ENCODE measurements at places on chromosomes 13 and 19.

DNA sequence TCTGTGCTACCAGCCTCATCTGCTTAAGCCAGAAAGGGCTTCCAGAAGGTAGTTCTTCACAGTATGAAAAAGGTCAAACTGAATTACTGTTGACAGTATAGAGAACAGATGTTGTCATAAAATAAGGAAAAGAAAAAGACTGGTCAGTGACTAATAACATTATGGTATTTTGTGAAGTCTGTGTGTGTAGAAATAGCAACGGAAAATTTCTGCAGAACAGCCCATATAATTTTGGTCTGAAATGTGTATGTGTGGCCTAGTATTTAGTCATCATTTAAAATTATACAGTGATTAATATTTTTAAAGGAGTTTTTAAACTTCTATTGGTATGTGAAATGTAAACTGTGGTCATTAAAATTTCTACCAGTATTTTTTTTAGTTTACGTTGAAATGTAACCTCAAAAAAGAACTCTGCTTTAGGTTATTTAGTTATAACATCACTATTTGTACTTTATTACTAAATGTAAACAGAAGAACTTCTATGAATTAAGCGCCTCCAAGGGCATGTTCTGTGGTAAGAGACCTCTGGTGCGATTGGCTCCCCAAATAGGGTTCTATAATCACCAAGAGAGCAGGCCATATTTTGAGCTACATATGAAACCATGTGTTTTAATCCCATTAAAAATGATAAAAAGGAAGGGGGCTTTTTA is 3.3 kb upstream of the GPR183 start:
- DNase-seq = no peak

DNA sequence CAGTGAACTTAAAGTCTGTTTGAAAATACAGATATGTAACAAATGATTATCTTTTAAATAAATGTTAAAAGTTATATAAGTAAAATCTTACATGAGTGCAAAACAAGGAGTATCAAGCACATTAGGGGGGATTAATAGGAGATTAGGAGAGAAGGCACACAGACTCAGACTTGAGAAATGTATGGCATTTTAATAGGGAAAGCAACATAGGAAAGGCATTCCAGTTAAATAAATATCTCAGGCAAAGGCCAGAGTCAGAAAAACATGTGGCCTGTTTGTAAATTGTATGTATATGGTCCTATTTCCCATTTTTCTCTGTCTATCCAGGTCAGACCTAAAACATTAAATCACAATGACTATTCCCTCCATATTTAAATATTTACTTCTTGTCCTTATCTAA is 462.7 kb downstream of the GPC6 start:
- no peak for DNase-seq

DNA sequence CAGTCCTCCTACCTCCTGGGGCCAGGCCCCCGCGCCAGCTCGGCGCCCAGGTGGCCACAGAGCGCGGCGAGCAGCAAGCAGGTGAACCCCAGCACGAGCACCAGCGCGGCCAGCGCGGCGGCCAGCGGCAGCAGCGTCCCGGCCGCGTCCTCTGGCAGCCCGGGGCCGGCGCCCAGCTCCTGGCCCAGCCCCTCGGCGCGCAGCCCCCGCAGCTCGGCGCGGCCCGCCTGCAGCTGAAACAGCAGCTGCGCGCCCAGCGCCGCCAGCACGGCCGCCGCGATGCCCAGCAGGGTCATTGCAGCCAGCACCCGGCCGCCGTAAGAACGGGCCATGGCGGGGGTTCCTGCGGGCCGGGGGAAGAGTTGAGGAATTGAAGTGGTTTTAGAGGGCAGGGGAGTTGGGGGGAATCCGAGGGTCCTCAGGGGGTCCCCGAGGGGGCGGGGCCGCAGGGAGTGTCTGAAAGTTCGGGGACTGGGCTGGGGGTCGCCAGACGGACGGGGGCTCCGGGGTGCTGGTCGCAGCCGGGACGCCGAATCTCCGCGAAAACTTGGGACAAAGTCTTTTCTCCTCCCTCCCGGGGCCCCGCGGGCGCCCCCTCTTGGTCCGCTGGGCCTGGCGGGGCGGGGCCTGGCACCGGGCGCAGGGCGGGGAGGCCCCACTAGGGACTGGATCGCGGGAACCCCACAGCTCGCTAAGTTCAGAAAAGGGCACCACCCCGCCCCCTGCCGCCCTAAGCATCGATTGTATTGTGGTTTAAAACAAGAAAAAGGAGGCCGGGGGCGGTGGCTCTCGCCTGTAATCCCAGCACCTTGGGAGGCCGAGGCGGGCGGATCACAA is at the start of gene TMEM221:
Gene TMEM221 (minus strand): TSS at position 538 of the 837 bp plus-strand sequence. CDS start 206 bp downstream, at position 332.
- peak; percentile 80 for DNase-seq

- DNase-seq = no peak
These were observed 5.4 kb downstream of the AKAP8 start for GRCh38 chr19:15374105-15374651.

- no peak for DNase-seq
These were observed 135.8 kb downstream of the RXFP2 start for GRCh38 chr13:31875134-31875533.

DNA sequence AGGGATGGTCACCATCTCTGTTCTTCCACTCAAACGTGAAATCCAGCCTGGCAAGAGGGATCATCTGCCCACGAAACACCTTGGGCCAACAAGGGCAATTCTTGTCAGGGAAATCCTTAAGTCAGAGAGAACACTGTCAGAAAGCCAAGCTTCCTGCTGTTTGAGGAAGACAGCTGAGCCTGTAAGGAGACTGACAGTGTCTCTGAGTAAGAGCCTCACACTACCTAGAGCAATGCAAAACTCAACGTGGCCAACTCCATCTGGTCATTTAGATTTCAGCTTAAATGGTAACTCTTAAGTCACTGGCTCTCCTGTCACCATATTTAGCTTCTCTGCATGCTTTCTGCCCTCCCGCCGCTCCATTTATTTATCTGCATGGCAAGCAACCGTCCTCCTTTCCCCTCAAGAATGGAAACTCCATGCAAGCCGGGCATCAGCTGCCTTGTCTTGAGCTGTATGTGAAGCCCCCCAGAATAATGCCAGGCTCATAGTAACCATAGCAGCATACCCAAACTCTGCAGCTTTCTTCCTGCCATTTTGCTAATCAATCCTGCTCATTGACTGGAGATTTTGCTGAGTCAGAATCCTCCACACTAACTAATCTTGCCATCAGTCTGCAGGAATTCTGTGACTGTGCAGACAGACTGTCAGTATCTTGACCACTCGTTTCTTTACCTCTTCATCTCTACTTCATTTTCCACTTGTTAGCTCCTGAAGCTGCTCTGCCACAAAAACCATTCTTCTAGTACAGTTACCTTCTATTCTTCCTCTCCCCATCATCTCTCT is 159.8 kb downstream of the IRS2 start:
- no peak for DNase-seq

DNA sequence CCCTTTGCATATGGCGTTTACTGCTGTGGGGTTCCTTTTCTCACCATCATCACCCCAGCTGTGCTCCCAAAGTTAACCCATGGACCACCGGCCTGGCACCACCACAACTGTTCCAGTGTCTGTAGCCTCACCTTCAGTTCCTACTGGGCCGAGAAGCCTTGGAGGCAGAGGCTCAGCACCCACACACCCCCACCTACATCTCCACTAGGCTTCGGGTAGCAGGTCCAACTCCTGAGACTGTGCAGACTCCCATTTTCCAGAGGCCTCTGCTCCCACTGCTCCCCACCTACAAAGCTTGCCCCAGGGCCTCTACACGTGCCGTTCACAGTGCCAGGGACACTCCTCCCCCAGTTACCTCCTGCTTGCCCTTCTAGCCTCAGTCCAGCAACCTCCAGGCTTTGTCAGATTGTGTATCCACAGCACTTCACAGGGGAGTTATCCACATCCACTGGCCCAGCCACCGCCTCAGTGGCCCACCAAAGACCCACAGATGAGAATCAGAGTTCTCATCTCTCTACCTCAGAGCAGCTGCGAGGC is 14.1 kb downstream of the SLC27A5 start:
- no peak for DNase-seq

DNA sequence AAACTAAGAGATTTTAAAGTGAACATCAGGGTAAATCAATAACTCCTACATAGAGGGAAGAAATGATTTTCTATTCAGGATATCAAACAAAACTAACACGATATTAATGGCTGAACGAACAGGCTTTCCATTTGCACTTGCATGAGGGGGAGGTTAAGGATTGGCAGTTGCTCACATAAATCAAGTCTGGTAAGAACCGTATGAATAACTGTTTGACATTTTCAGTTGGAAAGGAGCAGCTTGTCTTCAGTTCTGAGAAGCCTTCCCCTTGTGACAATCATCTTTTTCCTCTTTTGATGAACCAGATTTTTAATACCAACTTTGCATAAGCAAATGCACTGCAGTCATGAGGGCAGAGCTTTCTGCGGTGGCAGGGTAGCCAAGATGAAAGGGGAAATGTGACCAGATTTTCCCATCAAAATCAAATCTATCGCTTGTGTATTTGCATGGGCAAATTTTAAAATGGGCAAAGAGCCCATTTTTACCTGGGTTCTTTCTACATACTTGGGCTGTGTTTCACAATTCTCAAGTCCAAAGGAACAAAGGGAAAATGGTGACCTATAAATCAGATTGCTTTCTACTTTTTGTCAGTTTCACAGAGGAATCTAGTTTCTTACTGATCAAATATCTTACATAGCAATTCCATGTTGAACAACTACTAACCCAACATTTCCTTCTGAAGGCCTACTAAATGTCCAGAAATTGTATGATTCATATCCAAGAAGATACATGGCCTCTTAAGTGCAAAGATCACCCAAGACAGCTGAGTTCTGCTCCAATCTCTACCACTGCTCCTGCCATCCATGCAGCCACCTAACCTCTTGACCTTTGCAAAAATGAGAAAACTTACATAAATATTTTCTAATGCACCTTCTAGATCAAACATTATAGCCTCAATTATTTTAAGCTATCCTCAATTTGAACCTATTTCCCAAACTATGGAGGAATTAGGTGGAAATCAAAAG is 249.6 kb downstream of the OXGR1 start:
- no peak for DNase-seq

DNA sequence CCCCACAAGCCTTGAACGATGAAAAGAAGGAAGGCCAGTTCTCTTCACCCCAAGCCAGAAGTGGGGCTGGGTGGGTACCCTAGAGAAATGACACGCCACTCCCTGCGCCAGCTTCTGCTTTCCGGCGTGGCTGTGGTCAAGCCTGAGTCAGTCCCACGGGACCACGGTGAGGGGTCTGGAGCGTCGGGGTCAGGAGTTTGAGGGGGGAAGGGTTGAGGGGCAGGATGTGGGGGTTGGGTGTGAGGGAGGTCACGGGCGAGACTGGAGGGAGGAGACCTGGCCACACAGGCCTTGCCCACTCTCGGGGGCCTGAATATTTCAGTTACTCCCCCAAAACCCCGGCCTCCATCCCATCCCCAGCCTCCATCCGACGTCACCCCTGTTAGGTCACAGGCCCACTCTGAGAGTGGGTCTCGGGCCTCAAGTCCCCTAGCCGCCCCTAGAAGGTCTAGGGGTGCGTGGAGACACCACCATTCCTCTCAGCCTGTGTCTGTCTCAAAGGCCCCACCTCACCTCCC is 500 bp upstream of the IFI30 start:
- DNase-seq = no peak

DNA sequence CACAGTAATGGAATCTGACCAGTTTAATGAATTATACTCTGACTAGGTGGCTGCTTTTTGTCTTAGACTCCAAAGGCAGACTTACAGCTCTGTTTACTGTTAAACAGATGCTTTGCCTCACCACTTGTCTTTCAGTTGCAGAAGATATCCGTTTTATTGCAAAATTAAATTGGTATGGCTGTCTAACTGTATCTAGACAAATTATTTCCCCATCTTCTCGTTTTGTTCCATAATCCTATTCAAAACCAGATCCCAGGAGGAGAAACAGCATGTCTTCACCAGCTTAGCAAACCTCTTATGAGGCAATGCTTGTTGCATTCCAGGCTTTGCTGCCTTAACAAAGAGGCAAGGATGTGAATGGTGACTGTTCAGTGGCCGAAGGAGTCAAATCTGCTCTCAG is 215.6 kb downstream of the TDRD3 start:
- DNase-seq = no peak

DNA sequence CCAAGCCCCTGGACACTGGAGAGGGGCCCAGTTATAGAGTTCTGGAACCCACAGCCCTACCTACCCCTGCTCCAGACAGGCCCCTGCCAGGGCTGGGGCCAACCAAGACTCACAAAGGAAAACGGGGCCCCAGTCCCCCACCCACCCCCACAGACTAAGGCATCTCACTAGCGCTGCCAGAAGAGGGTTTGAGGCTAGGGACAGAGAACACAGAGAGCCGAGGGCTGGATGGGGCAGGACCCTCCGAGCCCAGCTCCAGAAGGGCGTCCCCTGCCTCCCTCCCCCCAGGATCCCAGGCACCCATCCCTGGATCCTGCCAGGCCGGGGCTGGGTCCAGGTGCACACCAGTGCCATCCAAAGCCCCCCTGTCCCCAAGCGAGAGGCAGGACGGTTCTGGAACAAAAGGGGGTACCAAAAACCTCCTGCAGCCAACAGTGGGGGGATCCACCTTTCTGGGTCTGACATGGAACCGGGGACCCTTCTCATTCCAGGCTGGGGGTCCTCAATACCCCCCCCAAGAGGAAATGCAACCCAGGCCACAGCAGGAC is 4.4 kb upstream of the REXO1 start:
- DNase-seq = no peak

- DNase-seq = no peak
These were observed 16.3 kb downstream of the LCP1 start for GRCh38 chr13:46165485-46166223.

DNA sequence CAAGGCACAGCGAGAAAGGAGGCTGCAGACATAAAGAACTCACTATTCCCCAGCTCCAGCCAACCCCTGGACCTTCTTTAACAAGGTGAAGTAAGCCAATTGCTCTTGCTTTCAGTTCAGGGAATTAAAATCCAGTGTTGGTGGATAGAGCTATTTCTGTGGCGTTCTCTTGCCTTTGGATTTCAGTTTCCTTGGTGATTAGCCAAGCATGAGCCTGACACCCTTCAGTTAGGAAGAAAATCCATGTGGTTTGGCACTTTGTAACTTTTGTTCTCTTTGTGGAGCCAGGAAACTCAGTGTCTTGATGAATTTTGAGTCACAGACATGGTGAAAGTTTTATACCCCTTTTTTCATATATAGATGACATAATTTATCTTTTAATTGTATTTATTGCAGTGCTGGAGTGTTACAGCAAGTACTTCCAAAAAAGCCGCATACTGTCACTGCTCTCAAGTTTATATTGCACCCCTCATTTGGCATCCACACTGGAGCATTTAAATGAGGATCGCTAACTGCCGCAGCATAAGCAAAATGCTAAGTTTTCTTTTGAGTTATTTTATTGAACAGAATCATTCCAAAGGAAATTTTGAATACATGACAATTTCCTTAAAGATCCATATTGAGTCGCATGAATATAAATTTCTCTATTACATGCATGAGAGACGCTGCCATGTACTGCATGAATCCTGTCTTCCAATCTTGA is 406.8 kb downstream of the MYO16 start:
- no peak for DNase-seq

DNA sequence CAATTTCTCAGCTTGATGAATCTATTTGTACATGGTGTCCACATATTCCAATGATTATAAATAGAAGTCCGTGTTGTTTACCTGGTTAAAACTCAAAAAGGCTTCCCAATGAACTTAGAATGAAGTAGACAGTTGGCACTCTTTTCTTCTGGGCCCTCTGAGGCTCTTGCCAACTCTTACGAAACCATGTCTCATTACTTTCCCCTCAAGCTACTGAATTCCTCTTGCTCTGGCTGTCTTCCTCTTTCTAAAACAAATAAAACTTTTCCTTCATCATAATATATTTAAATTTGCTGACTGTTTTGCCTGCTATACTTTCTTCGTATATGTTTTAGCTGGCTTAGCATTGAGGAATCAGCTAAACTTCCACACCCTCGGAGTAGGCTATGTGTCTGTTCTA is 139.7 kb downstream of the SLITRK6 start:
- DNase-seq = no peak

- no peak for DNase-seq
These were observed 179.0 kb upstream of the TSHZ3 start for GRCh38 chr19:31528261-31528660.

- DNase-seq = peak; percentile 84
These were observed 918 bp upstream of the LHB start for GRCh38 chr19:49017666-49018351.

Data from activated CD8-positive, alpha-beta memory T cell treated with anti-CD3 and anti-CD28 coated beads, Interleukin-2, amount 50 U/mL, for 48 hours (primary cell).